Left cardiac atrium (tissue), 4 donors: ENCODE measurements at places on chromosomes 5 and 9. TPM values are rescaled to one million over a fixed set of nuclear protein-coding genes. Genes with fewer than 3 reads are reported as not detected.

Gene ALDH1A1
- total RNA-seq, result 45.0 TPM

Gene PCDHGB6
- 4.9 TPM for total RNA-seq

Gene MEF2C
- total RNA-seq, result 48.3 TPM

Gene SH3RF2
- 179 TPM for total RNA-seq

Gene ASPN
- total RNA-seq, result 8.8 TPM

Gene FGFR4
- 1.4 TPM for total RNA-seq

Gene RBM22
- 28.2 TPM for total RNA-seq

Gene BARHL1
- total RNA-seq, result not detected

Gene TMEFF1
- total RNA-seq, result 0.35 TPM

Gene ARSI
- total RNA-seq, result 0.68 TPM

Gene NUDT12
- total RNA-seq, result 11.1 TPM

Gene LCN6
- total RNA-seq, result 18.2 TPM

Gene GMCL2
- not detected for total RNA-seq

Gene SLC46A2
- not detected for total RNA-seq

Gene PRDM9
- total RNA-seq, result not detected

Gene NPM1
- 286 TPM for total RNA-seq

Gene PCDHA9
- total RNA-seq, result 0.05 TPM

Gene LOX
- 19.2 TPM for total RNA-seq

Gene ENTPD8
- not detected for total RNA-seq

Gene CERT1
- total RNA-seq, result 21.6 TPM

Gene LCN15
- total RNA-seq, result 0.41 TPM

Gene PCDHB11
- 3.3 TPM for total RNA-seq

Gene GABRG2
- not detected for total RNA-seq

Gene SLCO4C1
- 0.24 TPM for total RNA-seq

Gene ZNF608
- total RNA-seq, result 21.8 TPM

Gene TNFSF8
- 1.2 TPM for total RNA-seq

Gene FAM221B
- total RNA-seq, result not detected

Gene PCDHA1
- total RNA-seq, result not detected

Gene SPATA31D3
- total RNA-seq, result not detected

Gene TEX48
- total RNA-seq, result not detected

Gene LRRC14B
- 16.5 TPM for total RNA-seq

Gene LVRN
- total RNA-seq, result 3.9 TPM

Gene LEAP2
- total RNA-seq, result 1.1 TPM

Gene NPR3
- 26.2 TPM for total RNA-seq

Gene PDE6A
- 0.16 TPM for total RNA-seq

Gene PCDHGC4
- 1.7 TPM for total RNA-seq

Gene TAF11L10
- total RNA-seq, result not detected

Gene RC3H2
- total RNA-seq, result 41.1 TPM

Gene TMEM174
- total RNA-seq, result not detected

Gene MCC
- total RNA-seq, result 18.2 TPM

Gene GABRP
- not detected for total RNA-seq

Gene BTNL3
- not detected for total RNA-seq

Gene SPINK6
- not detected for total RNA-seq

Gene SLC4A9
- total RNA-seq, result 0.21 TPM

Gene EPB41L4B
- total RNA-seq, result 21.6 TPM

Gene AQP7
- 51.8 TPM for total RNA-seq

Gene PPIC
- 50.6 TPM for total RNA-seq

Gene ERAP2
- total RNA-seq, result 9.5 TPM

Gene PCDHGC3
- total RNA-seq, result 33.7 TPM

Gene CARTPT
- total RNA-seq, result not detected

Gene TOR2A
- 5.1 TPM for total RNA-seq

Gene DBH
- not detected for total RNA-seq

Gene TRPM3
- 1.2 TPM for total RNA-seq

Gene SLC25A2
- total RNA-seq, result not detected

Gene STKLD1
- total RNA-seq, result 0.77 TPM

Gene PCDHGA5
- total RNA-seq, result 3.5 TPM

Gene IL3
- not detected for total RNA-seq

Gene WNK2
- total RNA-seq, result 175 TPM
